Progenitor cell of endocrine pancreas (in vitro differentiated cells): ENCODE measurements at places on chromosomes 3 and 15. TPM values are rescaled to one million over a fixed set of nuclear protein-coding genes. Genes with fewer than 3 reads are reported as not detected.

DNA sequence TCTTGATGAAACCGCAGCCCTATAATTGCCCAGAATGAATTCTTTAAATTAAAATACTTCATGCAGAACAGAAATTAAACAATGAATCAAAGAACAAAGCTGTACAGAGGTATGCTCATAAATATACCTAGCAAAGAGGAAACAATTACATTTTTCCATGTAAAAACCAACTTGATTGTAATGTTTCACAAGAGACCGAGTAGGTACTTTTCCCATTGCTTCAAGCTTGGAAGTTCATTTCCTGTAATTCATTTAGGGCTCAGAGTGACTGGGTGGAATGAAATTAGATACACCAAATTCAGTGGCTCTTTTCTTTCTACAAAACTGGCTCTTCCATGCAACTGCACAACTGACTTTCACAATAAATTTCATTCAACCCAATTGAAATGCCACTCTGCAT is 51.4 kb downstream of the FHIT start:
- no peak for DNase-seq
- peaks cover 1% of the 10 kb centered on the region for H3K36me3 ChIP-seq
- no peaks in the 10 kb centered on the region for H3K27me3 ChIP-seq
- no peak overlapping the region for H3K27ac ChIP-seq
- H3K4me1 ChIP-seq = peaks cover 11% of the 10 kb centered on the region

DNA sequence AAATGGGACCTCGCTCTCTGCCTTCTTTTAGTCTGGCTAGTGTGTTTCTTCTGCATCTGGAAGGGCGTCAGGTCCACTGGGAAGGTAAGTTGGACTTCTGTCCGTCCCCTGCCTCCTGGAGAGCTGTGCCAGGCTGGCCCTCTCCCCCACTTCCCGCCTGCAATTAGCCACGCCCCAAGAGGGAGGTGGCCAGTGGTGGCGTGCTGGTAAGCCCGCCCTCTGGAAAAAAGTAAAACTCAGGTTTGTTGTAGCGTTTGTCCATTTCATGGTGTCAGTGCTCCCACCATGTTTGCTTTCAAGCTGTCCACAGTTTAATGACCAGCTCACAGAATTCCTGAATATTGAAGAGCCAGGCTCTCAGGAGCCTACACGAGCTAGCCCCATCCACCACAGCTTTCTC is 55.6 kb downstream of the SLC6A6 start:
- H3K4me1 ChIP-seq = peaks cover 4% of the 10 kb centered on the region
- H3K4me3 ChIP-seq = no peak overlapping the region
- peaks cover 9% of the 10 kb centered on the region for H3K36me3 ChIP-seq
- H3K27me3 ChIP-seq = no peaks in the 10 kb centered on the region

DNA sequence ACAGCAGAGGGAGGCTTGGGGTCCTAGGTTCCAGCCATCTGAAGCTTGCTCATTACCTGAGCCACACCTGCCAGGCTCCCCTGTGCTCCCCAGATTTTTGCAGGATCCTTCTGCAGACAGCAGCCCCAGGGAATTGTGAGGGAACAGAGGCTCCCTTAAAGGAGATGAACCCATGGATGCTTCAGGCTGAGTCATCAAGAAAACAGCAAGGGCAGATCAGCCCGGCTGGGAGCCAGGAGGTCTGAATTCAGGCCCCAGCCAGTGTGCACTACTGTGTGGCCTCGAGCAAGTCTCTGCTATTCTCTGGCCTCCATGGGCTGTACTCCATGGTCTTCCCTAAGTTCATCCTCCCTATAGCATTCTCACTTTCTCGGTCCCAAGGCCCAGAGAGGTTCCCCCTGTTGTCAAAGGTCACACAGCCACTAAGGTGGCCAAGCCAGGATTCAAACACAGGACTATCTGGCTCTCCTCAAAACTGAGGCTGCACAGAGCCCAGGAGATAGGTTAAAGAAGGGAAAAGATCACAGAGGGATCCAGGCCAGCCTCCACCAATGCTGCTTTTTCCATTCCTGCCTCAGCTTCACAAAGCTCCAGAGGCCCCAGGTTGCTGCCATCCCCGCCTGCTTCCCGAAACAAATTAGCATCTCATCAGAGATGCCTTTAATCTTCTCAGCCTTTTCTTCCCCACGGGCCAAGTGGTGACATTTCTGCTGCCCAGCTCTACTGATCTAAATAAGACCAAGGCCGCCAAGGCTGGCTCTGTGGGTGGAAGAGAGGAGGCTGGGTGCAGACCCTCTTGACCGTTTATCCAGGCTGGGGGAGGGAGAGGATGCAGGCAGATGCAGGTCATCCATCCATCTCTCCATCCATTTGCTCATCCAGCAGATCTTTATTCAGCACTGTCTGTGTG is 21.2 kb upstream of the GRIP2 start:
- H3K4me3 ChIP-seq = no peak overlapping the region
- H3K36me3 ChIP-seq = no peaks in the 10 kb centered on the region
- H3K4me1 ChIP-seq = peaks cover 8% of the 10 kb centered on the region

DNA sequence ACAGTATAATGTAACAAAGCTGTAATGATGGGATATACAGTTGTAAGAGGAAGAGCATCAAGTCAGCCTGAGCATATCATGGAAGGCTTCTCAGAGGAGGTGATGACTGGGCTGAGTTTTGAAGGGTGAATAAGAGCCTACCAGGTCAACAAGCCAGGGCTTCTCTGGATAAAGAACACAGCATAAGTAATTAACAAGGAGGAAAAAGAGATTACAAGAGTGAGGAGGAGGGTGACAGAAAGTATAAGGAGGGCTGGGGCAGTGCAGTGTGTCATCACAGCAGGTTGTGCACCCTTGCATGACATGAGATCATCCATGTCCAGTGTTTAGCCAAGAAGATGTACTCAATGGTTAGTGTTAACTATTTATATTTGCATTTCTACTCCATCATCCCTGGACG is 16.9 kb upstream of the SPATA12 start:
- H3K4me3 ChIP-seq = no peak overlapping the region
- H3K27ac ChIP-seq = no peak overlapping the region
- H3K27me3 ChIP-seq = no peaks in the 10 kb centered on the region
- H3K4me1 ChIP-seq = peaks cover 8% of the 10 kb centered on the region
- DNase-seq = no peak
- no peaks in the 10 kb centered on the region for H3K36me3 ChIP-seq

DNA sequence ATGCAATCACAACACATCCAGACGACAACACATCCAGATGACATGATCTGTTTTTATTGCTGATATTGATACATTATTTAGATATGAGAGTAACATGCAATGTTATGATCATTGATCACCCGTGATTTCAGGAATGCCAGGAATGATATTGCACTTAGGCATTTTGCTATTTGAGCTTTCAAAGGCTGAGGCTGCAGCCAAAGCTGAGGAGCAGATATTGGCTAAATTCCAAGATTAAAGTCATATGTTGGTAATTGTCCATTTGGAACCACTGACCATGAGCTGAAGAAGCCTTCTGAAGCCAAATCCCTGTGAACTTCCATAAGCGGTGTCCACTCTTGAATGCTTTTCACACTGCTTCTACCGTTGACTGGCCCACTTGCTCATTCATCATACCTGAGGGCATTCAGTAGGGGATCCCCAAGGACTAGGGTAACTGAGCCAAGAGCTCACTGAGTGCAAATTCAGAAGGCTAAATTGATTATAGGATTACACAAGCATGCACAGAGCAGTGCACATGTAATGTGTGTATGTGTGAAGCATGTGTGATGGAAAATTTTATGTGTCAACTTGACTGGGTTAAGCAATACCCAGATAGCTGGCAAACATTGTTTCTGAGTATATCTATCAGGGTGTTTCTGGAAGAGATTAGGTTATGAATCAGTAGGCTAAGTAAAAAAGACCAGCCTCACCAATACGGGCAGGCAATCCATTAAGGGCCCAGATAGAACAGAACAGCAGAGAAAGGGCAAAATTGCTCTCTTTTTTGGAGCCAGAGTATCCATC is 92.1 kb upstream of the PLAAT1 start:
- no peak overlapping the region for H3K4me3 ChIP-seq
- H3K36me3 ChIP-seq = no peaks in the 10 kb centered on the region
- no peak for DNase-seq
- no peaks in the 10 kb centered on the region for H3K4me1 ChIP-seq
- H3K27me3 ChIP-seq = no peaks in the 10 kb centered on the region
- H3K27ac ChIP-seq = no peak overlapping the region

DNA sequence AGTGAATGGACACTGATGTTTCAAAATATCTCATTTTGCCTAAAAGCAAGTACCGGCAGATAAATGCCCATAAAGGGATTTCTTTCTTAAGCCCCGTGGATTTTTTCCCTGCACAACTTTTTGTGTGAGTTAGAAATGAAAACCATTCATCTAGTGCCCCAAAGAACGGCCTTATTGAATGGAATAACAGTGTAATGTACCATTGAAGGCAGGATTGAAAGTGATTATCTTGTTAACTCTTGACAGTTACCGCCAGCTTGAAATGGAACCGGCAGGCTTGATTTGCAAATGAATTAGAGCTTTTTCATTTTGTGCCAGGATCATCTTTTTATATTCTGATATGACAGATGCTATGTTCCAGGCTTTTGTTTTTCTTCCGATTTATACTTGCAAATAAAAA is 162.2 kb downstream of the RSRC1 start:
- no peak overlapping the region for H3K27ac ChIP-seq
- no peaks in the 10 kb centered on the region for H3K27me3 ChIP-seq
- H3K4me3 ChIP-seq = no peak overlapping the region

DNA sequence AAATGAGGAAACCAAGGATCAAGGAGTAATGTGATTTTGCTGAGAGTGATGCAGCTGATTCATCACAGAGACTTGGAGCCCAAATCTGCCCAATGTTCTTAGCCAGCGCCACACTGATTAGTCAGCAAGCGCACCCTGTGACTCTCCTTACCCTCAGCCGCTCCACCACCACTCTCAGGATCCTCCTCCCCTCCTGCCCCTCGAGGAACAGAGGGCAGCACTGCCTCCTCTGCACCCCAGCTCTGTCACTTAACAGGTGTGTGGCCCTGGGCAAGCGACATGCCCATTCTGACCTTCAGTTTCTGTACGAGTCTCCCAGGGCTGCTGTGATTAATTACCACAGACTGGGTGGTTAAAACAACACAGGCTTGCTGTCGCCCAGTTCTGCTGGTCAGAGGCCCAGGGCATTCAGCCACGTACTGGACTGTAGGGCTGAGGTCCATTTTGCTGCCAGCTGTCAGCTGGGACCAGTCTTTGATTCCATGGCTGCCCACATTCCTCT is 36.1 kb upstream of the HRH1 start:
- H3K27me3 ChIP-seq = peaks cover 12% of the 10 kb centered on the region
- no peak overlapping the region for H3K4me3 ChIP-seq
- no peaks in the 10 kb centered on the region for H3K36me3 ChIP-seq
- H3K27ac ChIP-seq = no peak overlapping the region

Gene FANCD2OS
- not detected in 2 replicates for total RNA-seq

DNA sequence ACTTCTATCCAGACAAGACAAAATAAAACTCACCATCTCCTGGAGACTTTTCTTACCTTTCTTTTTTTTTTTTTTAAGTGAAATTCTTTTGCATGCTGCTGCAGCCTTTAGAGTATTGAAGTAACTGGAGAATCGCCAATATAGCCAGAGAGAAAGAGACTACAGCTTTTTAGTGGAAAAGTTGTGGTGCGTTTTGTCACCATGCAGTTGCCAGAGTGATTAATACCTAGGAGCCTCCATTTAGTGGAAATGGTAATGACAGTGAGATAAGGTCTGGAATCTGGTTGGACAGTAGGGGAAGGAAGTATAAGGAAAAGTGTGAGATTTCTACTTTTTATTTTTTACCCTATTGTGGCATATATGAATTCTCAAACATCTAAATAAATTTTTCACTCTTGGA is 18.1 kb upstream of the PARP14 start:
- H3K36me3 ChIP-seq = peaks cover 3% of the 10 kb centered on the region
- H3K27me3 ChIP-seq = peaks cover 14% of the 10 kb centered on the region
- H3K27ac ChIP-seq = no peak overlapping the region
- H3K4me1 ChIP-seq = no peaks in the 10 kb centered on the region
- H3K4me3 ChIP-seq = no peak overlapping the region

- no peaks in the 10 kb centered on the region for H3K27me3 ChIP-seq
- H3K4me1 ChIP-seq = no peaks in the 10 kb centered on the region
- no peak overlapping the region for H3K27ac ChIP-seq
- no peak for DNase-seq
Measured at GRCh38 chr3:138653567-138653966, 45.0 kb downstream of the FAIM start.

- peaks cover 25% of the 10 kb centered on the region for H3K27me3 ChIP-seq
- no peak overlapping the region for H3K27ac ChIP-seq
- no peak overlapping the region for H3K4me3 ChIP-seq
- peaks cover 4% of the 10 kb centered on the region for H3K4me1 ChIP-seq
- no peak for DNase-seq
- no peaks in the 10 kb centered on the region for H3K36me3 ChIP-seq
Measured at GRCh38 chr3:194738254-194739093, 52.8 kb downstream of the FAM43A start.

GRCh38 chr3:59235634-59236012 is 185.8 kb upstream of the CFAP20DC start:
- no peaks in the 10 kb centered on the region for H3K4me1 ChIP-seq
- no peaks in the 10 kb centered on the region for H3K36me3 ChIP-seq
- H3K27ac ChIP-seq = no peak overlapping the region
- no peak for DNase-seq

- H3K27ac ChIP-seq = peak within 1 kb of the TSS; percentile 97
- H3K4me3 ChIP-seq = peak within 1 kb of the TSS; percentile 90
- H3K4me1 ChIP-seq = peaks cover 41% of the 10 kb centered on the region
- H3K36me3 ChIP-seq = peaks cover 11% of the 10 kb centered on the region
Measured at GRCh38 chr3:32238453-32239306, at the start of gene CMTM8. TSS of gene CMTM8 (plus strand) at chr3:32238680. CDS start at chr3:32238973, 293 bp downstream.

Gene ANKRD63
- total RNA-seq = not detected in 2 replicates

DNA sequence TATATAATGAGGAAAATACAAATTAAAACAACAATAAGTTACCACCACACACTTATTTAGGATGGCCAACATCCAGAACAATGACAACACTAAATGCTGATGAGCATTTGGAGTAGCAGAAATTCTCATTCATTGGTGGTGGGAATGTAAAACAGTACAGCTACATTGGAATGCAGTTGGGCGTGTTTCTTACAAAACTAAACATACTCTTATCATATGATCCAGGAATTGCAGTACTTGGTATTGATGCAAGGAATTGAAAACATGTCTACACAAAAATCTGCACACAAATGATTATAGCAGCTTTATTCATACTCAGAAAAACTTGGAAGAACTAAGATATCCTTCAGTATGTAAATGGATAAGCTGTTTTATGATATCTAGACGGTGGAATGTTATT is 594.2 kb downstream of the ZBBX start:
- no peak overlapping the region for H3K4me3 ChIP-seq
- H3K27me3 ChIP-seq = no peaks in the 10 kb centered on the region
- no peak overlapping the region for H3K27ac ChIP-seq
- peaks cover 4% of the 10 kb centered on the region for H3K4me1 ChIP-seq
- no peaks in the 10 kb centered on the region for H3K36me3 ChIP-seq
- DNase-seq = no peak

GRCh38 chr3:197417911-197418618 is 119.7 kb upstream of the DLG1 start:
- H3K4me1 ChIP-seq = peaks cover 7% of the 10 kb centered on the region
- H3K36me3 ChIP-seq = no peaks in the 10 kb centered on the region
- H3K27me3 ChIP-seq = peaks cover 25% of the 10 kb centered on the region
- no peak overlapping the region for H3K4me3 ChIP-seq
- H3K27ac ChIP-seq = no peak overlapping the region

Gene SEMA7A
- total RNA-seq = 1.9 and 2.6 TPM in 2 replicates

Gene SLC12A1
- total RNA-seq = 0.16 TPM in 1 of 2 replicates, not detected in the other
